ENCODE measurements at places on chromosomes 12 and 14.
A peak's percentile ranks its signal among the peaks of the same experiment; 100 is the strongest.

GRCh38 chr12:127629066-127629820 lies 637.7 kb upstream of the TMEM132C start:
- DNase-seq, result no peak

DNA sequence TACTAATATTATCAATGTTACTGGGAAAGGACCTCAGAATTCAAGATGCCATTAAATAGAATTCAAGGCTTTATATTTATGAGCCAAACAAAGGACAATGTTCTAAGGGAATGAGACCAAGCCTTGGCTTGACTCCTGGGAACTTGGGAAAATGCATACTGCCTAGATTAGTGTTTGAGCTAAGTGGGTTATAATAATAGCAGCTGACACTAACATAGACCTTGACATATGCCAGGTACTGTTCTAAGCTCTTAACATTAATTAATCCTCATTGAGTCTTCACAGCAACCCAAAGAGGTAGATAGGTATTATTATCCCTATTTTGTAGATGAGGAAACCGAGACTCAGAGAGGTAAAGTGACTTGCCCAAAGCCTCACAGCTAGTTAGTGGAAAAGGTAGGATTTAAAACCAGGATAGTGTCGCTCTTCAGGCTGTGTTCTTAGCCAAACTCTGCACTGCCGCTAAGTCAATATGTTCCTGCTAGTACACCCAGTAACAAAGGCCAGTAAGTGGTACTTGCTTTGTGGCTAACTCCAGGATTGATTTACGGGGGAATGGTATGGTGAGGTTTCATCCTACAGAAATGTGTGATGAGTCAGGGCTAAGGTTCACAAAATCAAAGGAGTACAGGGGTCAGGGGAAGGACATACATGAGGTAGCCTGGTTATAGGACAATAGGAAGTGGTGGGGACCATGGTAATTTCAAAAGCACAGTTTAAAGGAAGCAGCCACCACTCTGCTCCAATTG lies 35.8 kb upstream of the PRKAB1 start:
- no peak for DNase-seq

DNA sequence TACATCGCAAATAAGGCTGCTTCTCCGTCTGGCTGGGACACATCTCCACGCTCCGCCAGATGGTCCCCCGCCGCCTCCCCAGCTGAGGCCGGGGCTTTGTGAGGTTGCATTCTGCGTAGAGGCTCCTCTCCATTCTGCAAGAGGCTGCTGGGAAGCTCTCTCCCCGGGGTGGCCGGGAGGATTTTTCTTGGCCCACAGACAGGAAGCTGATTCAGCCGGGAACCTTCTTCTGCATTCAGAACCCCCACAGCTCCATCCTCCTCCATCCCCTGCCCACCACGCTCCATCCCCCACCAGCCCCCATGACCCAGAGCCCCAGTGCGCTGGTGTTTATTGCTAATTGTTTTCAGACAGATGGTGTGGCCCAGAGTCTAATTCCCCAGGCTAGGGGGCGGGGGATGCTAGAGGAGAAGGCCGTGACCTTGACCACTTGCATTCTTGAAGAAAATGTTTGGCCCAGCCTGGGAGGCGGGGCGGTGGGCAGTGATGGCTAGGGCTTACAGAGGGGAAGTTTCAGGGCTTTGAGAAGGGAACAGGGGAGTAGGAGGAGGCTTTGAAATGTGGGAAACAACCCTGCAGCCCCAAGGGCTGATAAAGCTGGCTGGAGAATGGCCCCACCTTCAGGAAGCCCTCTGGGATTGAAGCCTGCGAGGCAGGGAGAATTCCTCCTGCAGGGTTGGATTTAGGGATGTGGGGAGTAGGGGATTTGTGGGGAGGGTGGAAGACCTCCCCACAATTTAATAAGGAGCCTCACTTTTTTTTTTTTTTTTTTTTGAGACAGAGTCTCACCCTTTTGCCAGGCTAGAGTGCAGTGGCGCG lies 88.5 kb upstream of the NCOR2 start:
- peak; percentile 79 for DNase-seq

- no peak for DNase-seq
These were observed 35.8 kb downstream of the BCAT1 start for GRCh38 chr12:24913130-24913529.

DNA sequence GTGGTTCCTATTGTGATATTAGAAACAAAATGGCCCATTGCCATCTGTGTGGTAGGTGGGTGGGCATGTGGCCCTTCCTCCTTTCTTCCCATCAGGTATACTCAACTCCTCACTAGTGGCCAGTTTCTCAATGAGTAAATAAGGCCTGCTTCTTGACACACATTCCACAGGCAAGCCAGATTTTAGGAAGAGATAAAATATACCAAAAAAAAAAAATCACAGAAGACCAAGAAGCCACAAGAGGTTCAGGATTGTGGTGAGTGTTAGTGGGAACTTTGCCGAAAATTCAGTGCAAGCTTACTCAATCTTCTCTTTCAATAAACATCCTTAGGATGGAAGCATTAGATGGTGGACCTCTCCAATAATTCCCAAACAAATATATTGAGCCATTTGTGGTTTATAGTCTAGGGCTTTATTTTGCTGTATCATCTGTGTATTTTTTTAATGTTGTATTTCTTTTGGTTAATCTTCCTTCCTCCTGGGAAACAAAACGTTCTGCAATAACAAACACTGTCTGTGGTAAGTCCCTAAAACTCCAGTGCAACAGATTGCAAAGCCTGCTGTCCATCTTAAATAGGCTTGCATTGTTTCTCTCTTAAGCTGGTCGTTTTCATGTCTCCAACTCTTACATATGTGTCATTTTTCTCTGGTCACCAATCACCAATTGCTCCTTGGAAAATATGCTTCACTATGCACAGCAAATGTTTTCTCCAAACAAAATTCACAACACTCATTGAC lies 289.9 kb upstream of the KITLG start:
- DNase-seq, result no peak

- DNase-seq, result no peak
These were observed 5.3 kb downstream of the RNF41 start for GRCh38 chr12:56216461-56216860.
